ENCODE measurements at places on chromosomes 5 and 9.

GRCh38 chr5:177455036-177455660 lies 8.5 kb downstream of the PRR7 start:
- peak; percentile 82 for DNase-seq

GRCh38 chr9:72396247-72397091 lies 31.5 kb upstream of the ZFAND5 start:
- DNase-seq: no peak

- no peak for DNase-seq
These were observed 7.4 kb downstream of the NR2F1-AS1 start for GRCh38 chr5:93573354-93574351.

GRCh38 chr9:1927546-1927945 lies 87.6 kb upstream of the SMARCA2 start:
- no peak for DNase-seq

- no peak for DNase-seq
These were observed 463.3 kb upstream of the DMAC1 start for GRCh38 chr9:8262625-8263622.

DNA sequence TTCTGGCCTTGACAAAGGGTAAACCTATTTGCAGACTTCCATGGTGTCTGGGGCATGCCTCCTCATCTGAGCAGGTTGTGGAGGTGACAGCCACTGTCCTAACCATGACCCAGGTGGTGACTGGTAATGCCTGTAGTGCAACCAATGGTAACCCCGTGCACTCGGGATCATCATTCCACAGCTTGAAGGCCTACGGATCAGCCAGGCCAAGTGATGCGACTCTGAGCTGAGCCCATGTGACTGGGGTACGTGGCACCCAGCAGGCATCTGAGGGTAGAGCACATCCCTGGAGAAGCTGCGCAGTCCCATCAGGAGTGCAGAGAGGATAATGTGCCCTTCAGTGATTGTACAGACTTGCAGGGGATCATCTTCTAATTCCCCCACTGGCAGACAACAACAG lies 35.0 kb downstream of the DROSHA start:
- DNase-seq: no peak

DNA sequence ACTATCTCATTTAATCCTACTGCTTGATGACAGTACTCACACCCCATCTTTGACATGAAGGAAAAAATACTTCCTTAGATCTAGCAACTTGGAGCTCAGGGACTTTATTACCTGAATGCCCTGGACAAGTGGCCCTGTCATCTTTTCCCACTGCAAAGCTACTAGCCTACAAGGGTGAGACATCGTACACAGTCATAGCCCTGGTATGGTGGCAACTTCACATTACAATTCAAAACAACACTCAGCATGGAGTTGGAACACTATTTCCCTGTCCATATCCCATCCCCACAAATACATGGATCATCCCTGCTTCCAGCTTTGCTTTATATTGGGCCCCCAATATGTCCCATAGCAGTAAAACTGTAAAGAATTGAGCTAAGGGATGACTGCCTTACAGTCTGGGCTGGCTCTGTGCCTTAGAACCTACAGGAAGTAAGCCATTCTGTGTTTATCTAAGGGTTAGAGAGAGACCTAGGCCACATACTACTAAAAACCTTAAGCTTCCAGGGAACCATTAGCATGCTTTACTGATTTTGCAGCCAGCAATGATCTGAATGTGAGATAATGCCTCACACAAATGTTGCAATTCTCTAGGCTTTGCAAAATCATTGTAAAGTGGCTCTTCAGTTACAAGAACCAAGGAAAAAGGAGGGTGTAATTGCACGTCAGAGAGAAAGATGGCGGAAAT lies 55.9 kb downstream of the OTULIN start:
- no peak for DNase-seq

- DNase-seq: no peak
These were observed 88.8 kb downstream of the OTULIN start for GRCh38 chr5:14753292-14753691.

- DNase-seq: no peak
These were observed 60.8 kb downstream of the MAPKAP1 start for GRCh38 chr9:125646217-125646616.

DNA sequence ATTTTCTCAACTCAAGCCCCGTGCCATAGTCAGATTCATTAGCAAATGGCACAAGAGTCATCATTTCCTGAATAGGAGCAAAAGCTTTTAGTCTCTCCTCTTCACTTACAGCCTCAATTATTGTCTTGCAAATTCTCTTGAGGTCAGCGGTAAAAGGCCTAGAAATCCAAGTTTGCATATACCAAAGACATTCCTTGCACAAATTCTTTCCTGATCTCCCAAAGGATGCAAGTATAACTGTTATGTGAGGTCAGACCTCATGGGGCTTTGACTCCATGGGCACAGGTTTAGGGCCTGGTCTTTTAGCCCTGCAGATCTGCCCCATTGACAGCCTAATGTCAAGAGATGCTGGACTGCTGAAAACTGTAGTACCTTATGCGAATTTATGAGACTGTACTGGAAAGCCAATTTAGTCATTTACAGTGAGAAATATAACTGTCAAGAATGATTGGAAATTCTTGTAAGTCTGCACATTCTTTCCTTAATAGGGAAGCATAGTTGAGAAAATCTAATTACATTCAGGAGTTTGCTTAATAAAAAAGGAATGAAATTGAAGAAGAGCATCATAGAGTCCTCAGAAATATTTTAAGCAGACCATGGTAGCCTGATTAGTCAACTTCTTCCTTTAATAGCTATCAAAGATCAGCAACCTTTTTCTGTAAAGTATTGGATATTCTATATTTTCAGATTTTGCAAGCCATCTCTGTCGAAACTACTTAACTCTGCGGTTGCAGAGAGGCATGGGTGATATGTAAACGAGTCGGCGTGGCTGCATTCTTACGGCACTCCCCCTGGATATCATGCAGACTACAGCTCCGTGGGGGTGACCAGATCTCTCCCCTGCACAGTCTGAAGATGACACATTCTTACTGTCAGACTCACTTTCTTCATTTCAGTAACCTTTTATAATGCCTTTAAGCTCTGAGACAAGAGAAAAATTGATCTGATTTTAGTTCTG lies 45.2 kb downstream of the GCNT4 start:
- DNase-seq: no peak

DNA sequence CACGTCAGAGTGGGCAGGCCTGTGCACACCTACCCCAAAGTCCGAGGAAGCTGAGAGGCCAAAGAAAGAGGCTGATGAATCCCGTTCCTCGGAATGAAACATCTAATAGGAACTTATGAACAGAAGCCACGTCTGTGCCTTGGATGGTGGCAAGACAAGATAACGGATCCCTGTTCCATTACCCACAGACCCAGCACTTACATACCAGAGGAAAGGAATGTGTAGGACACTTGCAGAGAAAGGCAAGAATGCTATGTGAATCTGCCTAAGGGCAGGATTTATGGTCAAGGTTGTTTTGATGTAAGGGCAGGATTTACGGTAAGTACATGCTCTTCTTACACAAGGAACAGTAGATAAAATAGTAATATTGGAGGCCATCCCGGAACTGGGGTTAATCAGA lies 93.2 kb downstream of the WDR41 start:
- DNase-seq: no peak

- DNase-seq: peak; percentile 29
These were observed 2.6 kb upstream of the NFIL3 start for GRCh38 chr9:91426123-91426745.

Data from HEK293T (cell line).